Stimulated activated CD4-positive, alpha-beta T cell treated with anti-CD3 and anti-CD28 coated beads, Interleukin-1b, Interleukin-23, amount 100 ng/mL, for 1 hour (primary cell): ENCODE measurements at places on chromosomes 4 and X.
A peak's percentile ranks its signal among the peaks of the same experiment; 100 is the strongest.

- no peak for DNase-seq
These were observed 89.4 kb upstream of the TRIM2 start for GRCh38 chr4:153114771-153115321.

- no peak for DNase-seq
These were observed 22.0 kb downstream of the DHRSX start for GRCh38 chrX:2478546-2479419.

DNA sequence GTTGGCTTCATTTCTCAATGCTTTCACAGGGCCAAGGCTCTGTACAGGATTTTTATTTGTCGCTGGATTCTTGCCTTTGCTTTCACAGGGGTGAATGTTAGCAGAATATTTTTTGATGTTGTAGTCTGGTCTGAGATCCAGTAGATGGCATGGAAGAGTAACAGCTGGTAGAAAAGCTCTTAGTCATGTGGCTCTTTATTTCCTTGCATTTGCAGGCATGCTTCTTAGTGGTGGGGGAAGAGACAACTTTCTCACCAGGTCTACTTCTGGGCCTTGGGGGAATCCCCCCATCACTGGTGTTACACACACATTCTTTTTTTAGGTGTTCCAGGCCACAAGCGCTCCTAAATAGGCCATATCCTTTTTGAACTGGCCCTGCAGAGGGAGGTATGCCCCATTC lies 58.2 kb upstream of the DKK2 start:
- DNase-seq = no peak

DNA sequence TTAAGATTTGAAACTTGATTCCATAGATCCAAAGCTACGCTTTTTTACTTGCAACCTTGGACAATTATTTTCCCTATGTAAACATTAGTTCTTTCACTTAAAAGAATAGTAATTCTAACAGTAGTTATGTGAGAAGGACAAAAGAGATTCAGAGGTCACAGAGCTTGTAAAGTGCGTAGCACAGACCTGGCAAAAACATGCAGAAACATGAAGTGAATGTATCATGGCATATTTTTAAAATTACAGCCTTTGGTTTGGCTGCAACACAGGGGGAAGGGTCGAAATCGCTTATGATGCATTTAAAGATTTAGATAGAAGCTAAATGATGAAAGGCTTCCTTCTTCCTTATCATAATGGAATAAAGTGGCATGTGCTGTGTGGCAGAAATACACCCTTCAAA lies 1068.8 kb downstream of the ARAP2 start:
- DNase-seq = no peak

DNA sequence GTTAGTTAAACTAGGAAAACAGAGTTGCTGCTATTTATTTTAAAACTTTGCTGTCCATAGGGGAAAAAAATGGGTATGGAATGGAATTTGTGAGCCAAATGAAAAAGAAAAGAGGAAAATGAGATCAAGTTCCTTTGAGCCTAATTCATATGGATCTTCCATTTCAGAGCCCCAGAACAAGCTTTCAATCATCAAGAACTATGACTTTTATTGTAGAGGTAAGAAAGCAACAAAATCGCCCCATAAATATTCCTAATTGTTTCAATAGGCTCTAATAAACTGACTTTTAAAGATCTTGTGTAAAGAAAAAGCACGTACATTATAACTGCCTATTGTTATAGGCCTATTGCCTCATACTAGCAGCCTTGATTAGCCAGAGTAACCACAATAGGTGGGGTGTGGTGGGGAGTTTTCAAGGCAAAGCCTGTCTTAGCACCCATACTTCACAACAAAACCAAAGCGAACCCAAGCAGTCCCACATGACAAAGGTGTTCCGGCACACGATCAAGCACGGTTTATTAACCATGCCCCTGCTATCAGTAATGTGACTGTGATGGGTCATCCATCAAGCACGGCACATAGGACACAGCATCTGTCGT lies 44.4 kb downstream of the RBM47 start:
- DNase-seq = no peak

- DNase-seq = no peak
These were observed 13.8 kb downstream of the GPM6B start for GRCh38 chrX:13803116-13803515.

DNA sequence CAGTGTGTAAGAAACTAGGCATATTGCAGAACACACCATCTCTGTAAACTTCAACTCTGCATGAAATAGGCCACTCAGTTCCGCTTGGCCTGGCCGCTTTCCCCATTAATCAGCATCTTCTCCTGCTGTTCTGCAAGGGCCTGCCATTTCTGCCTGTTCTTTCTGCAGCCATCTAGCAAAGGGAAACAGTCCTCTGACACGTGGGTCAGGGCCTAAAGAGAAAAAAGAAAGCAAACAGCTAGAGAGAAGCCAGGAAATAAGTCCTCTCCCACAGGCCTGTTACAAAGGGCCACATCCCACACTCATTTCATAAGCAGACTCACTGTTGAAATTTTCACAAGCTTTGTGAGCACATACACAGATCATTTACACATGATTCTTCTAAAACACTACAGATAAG lies 130.1 kb downstream of the PDE5A start:
- no peak for DNase-seq

GRCh38 chr4:123444290-123444731 lies 47.7 kb downstream of the SPRY1 start:
- DNase-seq = no peak

- no peak for DNase-seq
These were observed 195.6 kb downstream of the RAPGEF2 start for GRCh38 chr4:159298502-159298901.

GRCh38 chrX:69222103-69223090 lies 57.1 kb upstream of the PJA1 start:
- peak; percentile 61 for DNase-seq

DNA sequence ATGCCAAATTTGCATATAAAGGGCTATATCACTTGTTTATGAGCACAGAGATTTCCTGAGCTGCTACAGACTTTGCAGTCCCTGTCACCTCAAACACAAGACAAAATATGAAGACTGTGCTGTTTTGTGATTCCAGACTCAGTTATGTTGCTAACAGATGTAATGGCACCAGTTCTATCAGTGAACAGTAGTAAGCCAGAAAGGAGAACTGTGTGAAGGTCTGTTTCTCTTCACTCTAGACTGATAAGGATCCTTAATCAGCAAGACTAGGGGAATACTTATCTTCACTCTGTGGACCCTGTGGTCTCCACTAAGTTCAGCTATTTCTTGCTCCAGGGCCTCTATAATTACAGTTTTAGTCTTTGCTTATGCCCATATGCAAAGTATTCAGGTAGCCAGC lies 82.7 kb downstream of the ANXA5 start:
- DNase-seq = no peak

GRCh38 chrX:15745179-15745578 lies 7.1 kb downstream of the CA5B start:
- no peak for DNase-seq

GRCh38 chr4:127015667-127016117 lies 617.1 kb upstream of the INTU start:
- no peak for DNase-seq

DNA sequence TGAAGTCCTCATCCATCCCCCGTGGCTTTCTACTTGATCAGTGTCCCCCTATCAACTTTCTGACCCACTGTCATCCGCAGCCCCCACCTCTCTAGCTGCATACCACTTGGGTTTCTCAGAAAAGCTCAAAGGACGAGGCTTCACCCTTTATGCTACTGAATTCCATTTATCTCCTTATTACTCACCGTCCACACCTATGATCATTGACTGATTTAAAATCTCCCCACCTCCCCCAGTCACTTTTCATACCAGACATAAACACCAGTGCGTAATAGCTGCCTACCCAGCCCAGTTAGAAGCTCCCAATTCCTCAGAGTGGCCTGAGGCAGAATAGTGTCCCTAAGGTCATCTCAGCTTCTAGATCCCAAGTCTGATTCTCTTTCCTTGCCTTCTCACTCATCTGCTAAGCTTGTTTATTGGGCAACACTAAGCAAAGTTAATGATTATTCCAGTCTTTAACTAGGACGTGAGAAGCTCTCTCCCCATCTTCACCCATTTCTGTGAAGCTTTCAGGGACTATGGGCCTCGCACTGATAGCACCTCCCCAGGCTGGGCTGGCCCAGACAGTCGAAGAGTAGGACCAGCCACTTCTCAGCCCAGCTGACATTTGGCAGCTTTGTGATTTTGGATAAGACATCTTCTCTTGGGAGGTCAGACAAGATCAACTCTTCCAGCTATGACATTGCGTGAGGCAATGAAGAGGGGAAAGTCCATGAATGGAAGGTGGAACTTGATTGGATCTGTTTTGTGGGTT lies 7.2 kb upstream of the DDX60L start:
- DNase-seq = no peak

DNA sequence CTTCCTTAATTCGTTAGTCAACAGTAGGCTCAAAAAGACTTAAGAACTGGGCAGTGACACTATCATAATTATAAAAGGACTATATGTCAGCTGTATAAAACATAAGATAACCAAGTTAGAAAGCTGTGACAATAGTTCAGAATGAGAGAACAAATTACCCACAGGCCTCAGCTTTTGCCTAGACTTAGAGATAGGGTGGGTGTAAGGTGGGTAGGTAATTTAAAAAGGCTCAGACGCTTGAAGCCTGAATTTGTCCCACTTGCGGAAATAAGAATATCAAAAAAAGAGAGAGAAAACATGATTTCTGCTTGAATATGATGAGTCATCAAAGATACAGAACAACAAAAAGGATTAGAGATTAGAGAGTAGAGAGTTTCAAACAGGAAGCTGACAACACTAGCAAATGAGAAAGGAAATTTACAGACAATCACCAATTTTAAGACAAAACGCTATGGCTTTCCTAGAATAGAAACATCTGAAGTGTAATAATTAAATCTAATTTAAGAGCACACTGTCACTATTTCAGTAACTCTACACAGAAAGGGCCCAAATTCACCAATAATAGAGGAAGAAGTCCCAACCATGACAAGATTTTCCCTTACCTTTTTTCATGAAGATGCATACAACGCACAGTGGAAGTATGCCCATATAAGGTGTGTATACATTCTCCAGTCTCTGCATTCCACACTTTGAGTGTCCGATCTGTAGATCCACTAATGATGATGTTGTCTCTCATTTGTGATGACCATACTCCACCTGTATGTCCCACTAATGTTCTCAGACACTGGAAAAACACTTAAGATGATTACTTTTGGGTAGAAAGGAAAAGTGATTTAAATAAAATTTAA lies 208.1 kb downstream of the FBXW7 start:
- DNase-seq = no peak

GRCh38 chrX:85963736-85964135 lies 83.6 kb downstream of the CHM start:
- no peak for DNase-seq

DNA sequence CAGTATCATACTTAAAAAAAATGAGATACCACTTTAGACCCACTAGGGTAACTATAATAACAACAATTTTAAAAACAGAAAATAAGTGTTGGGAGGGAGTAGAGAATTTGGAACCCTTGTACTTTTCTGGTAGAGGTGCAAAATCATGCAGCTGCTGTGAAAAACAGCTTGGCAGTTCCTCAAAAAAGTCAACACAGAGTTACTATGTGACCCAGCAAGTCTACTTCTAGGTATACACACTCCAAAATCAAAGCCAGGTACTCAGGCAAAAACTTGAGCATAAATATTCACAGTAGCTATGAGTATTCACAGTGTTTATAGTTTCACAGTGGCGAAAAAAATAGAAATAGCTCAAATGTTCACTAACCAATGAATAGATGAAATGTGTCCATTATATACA lies 11.6 kb upstream of the LHFPL1 start:
- DNase-seq = no peak

GRCh38 chr4:15673337-15673736 lies 8.3 kb upstream of the FAM200B start:
- DNase-seq = no peak

DNA sequence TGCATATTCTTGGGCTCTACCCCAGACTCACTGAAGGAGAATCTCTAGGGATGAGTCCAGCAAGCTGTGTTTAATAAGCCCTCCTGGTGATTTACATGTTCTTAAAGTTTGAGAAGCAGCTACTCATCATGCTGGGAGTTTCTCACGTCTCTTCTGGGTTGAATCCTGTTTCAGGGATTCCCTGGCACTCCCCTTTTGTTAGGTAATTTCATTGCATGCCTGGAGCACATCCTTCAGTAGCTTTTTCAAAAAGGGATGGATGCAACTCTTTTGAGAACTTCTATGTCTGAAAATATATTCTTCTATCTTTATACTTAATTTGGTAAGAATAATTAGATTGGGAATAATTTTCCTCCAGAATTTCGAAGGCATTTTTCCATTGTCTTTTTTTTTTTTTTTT lies 4.4 kb downstream of the EVC start:
- DNase-seq = no peak

DNA sequence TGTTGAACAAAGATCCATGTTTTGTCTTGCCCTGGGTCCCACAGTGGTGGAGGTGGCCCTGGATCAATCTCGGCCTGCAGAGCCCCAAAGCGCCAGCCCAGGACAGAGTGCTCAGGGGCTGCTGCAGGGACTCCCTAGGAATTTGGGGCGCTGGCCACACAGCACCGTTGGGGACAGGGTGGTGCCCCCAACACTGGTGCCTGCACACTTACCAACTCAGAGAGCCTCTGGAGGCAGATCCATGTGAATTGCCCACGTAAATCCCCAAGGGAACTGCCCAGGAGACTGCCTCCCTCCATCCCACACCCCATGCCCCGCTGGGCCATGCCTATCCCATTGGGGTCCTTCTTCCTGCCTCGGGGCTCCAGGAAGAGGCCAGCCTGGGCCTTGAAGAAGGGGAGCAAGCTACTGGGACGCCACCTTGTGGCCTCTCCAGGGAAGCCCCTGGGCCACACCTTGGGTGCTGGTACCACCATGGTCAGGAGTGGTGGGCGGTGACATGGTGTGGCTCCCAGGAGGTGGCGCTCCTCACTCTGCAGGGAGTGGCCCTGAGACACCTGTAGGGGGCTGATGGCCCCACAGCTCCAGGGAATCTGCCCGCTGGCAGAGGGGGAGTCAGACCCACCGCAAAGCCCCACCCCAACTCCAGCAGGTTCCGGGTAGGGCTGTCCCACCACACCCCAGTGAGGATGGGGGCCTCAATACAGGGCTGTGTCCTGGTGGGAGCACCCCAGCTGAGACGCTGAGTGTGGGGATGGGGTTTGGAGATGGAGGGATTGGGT lies 22.8 kb downstream of the CFAP99 start:
- DNase-seq = peak; percentile 31

- DNase-seq = no peak
These were observed 323.0 kb downstream of the HS3ST1 start for GRCh38 chr4:11105715-11106114.

DNA sequence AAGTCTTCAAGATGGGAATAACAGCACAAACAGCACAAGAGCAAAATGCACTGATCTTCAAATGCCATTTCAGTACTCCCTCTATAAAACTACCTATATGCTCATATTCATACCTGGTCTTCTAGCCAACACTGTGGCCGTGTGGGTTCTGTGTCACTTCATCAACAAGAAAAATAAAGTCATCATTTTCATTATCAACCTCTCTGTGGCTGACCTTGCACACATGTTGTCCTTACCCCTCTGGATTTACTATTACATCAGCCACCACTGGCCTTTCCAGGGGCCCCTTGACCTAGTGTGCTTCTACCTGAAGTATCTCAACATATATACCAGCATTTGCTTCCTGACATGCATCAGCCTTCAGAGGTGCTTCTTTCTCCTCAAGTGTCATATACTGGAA lies 59.6 kb upstream of the GPR174 start:
- DNase-seq = no peak

GRCh38 chrX:147570483-147570882 lies 341.2 kb upstream of the FMR1 start:
- DNase-seq = no peak
